MCF 10A (cell line): ENCODE measurements at places on chromosomes 6 and 20.
A peak's percentile ranks its signal among the peaks of the same experiment; 100 is the strongest.

DNA sequence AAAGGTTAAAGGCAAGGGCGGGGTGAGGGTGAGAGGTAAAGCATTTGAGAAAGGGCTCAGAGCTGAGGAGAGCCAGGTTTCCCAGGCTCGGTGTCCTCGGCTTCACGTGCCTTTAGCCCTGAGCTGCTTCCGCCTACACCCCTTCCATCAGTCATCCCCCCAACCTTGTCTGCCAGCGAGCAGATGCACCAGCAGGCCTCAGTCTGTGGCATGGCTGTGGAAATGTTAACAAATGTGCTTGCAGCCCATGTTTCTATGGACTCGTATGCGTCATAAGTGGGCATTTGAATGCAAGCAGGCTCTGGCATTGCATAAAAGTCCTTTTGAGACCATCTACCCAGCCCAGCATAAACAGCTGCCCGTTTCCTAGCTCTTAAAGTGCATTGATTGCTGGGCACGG is 88.8 kb downstream of the SYNJ2 start:
- no peak for DNase-seq

- DNase-seq, result peak; percentile 83
These were observed 12.2 kb downstream of the BACH2 start for GRCh38 chr6:90284236-90285041.

GRCh38 chr6:36418558-36418957 is 24.1 kb downstream of the PXT1 start:
- peak; percentile 39 for DNase-seq

GRCh38 chr6:53436526-53437303 is 88.0 kb upstream of the ELOVL5 start:
- DNase-seq, result no peak

GRCh38 chr6:64294034-64294433 is 658.4 kb downstream of the PHF3 start:
- no peak for DNase-seq

- DNase-seq, result no peak
These were observed 39.9 kb downstream of the BMP6 start for GRCh38 chr6:7765575-7766325.

DNA sequence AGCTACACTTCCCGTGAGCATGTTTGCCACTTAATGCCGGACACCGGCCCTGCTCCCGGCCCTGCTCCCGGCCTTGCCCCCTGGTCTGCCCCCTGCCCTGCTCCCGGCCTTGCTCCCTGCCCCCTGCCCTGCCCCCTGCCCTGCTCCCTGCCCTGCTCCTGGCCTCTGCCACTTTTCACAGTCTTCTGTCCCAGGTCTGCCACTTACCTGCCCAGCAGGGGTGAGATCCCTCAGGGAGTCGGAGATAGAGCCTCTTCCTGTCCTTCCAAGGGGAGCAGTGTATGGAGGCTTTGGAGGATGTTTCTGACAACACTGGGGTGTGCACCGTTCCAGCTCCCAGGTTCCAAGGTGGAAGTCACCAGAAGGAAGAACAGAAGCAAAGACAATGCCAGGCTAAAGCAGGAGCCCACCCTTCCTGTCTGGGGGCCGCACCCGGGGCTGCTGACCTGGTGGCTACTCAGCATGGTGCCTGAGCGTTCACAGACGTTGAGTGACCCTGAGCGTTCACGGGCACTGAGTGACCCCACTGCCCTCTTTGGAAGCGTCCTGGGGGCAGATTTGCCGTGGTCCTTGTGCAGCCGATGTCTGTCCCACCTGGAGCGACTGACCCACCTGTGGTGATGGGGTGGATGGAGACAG is 199.8 kb downstream of the DLL1 start:
- DNase-seq, result no peak

GRCh38 chr6:73476723-73477122 is 15.2 kb downstream of the MTO1 start:
- no peak for DNase-seq

DNA sequence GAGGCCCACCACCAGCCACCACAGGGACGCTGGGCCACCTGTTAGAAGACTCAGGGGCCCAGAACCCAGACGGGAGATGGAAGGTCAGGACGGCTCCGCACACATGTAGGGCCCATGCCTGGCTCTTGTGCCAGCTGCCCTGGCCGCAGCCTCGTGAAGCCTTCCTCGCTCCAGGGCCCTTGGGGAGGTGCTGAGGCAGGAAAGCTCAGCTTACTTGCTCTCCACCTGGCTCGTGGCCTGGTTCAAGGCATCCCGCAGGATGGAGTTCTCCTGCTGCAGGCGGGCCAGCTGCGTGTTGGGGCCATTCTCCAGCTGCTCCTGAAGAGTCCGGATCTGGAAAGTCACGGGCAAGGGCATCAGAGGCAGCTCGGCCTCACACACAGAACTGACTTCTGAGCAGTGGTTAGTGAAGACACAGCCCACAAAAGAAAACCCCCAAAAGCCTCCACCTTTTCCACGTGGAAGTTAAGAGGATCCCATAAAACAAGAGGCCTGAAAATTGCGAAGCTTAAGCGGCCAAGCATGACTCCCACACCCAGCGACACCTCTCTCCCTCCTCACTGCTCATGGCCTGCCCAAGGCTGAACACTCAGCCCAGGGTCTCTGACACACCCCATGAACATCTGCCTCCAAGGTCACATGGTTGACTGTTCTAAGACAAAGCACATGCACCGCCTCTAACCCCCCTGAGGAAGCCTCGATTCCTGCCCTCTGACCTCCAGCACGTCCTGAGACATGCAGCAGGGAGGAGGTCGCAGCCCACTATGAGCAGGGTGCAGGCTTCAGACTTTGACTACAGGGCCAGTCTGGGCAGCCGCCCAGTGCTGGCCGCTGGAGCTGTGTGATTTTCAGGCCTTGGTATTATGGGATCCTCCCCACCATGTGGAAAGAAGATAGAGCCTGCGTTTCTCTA is 46.5 kb downstream of the RRBP1 start:
- DNase-seq, result no peak

GRCh38 chr6:52610745-52611355 is 34.0 kb upstream of the TRAM2 start:
- peak; percentile 21 for DNase-seq

DNA sequence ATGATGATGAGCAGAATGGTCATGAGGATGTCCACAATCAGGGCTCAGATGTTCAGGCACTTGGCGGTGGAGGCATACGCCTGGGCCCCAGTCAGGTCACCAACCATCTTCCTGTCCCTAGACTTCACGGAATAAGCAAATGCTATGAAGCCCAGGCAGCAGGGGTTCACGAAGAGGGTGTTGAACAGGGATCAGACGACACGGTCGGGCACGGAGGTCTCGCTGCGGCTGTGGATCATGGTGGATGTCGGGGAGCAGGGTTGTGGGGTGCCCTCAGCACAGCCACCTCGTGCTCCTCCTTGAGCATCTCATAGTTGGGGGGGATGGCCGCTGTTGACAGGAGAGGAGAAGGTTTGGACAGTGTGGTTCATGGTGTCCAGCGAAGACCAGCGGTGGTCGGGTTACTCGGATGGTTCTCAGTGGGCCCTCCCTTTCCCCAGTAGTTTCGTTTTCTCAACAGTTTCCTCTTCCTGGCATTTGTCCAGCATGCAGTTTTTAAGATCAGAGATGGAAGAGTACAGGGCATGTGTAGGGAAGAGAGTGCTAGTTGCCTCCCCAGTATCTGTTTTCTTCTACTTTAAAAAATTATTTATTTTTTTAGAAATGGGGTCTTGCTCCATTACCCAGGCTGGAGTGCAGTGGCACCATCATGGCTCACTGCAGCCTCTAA is 20.3 kb upstream of the SPDEF start:
- DNase-seq, result peak; percentile 24

DNA sequence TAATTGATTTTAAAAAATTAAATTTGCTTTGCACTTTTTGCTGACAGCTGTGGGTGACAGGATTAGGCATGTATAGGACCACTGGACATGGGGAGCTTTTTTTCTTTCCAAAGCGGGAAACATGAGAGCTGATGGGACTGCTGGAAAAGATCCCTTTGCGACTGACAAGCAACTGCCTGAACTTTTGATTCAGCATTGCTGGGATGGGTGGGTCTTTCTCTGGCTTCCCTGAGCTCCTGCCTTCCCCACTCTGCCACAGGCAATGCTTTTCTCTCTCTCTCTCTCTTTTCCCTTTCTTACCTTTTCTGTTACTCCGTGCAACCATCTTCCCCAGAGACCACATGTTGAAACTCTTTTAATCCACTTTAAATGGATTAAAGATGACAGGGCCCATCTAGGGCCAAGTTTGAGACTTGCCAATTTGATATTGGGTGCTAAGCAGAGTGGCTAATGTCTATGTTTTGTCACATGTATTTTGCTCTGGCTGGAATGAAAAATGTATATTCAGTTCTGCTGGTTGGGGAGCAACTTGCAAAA is 33.5 kb upstream of the TPD52L1 start:
- DNase-seq, result no peak

GRCh38 chr6:89492025-89492640 is 59.2 kb downstream of the ANKRD6 start:
- DNase-seq, result no peak

DNA sequence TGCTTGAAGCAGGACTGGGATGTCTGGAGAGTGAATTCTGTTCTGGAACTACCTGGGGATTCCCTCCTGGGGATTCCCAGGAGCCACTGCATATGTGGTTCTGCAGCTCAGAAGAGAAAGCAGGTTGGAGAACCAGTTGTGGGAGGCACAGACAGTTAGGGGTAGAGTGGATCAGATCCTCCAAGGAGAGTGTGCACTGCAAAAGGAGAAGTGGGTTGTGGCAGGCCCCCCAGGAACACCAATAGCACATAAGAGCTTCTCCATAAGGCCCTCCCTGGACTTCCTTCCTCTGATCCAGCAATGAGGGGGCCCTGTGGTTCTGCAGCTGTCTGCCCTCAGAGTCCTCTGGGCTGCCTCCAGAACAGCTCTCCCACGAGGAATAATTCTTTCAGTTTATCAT is 369.2 kb upstream of the CNR1 start:
- no peak for DNase-seq

GRCh38 chr6:34272013-34272926 is 23.5 kb upstream of the SMIM29 start:
- no peak for DNase-seq
